Suppressor macrophage treated with lipopolysaccharide for 4 hours (primary cell): ENCODE measurements at places on chromosomes 2 and 18.

- no peak for DNase-seq
Measured at GRCh38 chr18:75775121-75775520, 347.6 kb upstream of the SMIM21 start.

GRCh38 chr18:58596265-58596681, 32.6 kb downstream of the ALPK2 start:
- DNase-seq = no peak

DNA sequence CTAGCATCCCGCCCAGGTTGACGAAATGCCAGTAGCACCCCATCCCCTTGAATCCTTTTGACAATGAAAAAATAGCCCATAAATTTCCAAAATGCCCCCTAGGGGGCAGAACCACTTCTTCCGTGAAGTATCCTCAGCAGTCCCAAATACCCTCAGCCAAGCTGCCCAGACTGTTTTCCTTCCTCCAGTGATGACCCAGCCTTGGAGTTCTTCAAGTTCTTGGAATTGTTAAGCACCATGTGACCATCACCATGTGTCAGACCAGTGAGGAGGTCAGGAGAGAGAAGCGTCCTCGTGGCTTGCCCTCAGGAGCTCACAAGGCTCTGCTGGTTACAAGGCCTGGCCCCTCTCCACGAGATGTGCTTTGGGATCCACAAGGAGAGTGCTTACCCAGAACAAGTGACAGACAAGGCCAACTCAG, 1.4 kb upstream of the SLC23A3 start:
- DNase-seq = peak; percentile 66

DNA sequence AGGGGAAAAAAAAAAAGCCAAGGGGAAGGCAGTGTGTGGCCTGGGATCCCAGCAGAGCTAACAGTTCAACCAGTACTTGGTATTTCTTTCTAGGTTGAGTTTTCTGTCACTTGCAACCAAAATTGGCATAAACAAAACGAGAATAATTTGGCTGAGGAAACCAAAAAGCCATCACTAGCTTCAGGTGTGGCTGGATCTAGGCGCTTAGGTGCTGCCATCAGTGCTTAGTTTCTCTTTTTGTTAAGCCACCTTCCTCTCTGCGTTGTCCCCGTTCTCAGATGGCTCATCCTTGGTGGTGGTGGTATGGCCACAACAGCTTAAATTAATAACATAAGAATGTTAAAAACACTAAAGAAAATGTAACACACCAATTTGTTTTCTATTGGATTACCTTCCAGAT, 2.4 kb downstream of the EFHD1 start:
- DNase-seq = no peak

DNA sequence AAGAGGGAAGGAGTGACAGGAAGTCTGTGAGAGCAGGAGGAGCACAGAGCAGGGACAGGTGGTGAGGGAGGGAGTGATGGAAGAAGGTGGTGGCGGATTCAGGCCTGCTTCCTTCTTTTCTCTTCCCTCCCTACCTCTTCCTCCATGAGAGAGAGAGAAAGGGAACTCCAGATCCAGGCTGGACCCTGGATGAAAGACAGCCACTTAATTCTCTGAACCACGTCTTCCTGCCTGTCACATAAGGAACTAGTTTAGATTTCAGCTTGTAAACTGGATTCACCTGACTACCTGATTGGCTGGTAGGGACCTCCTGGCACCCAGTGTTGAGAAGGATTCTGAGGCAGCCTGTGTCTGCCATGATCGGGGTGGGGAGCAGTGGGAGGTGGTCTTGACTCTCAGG, 48.9 kb downstream of the PAX8 start:
- DNase-seq = no peak

- peak; percentile 41 for DNase-seq
Measured at GRCh38 chr18:54679318-54680149, 88.5 kb downstream of the DYNAP start.

DNA sequence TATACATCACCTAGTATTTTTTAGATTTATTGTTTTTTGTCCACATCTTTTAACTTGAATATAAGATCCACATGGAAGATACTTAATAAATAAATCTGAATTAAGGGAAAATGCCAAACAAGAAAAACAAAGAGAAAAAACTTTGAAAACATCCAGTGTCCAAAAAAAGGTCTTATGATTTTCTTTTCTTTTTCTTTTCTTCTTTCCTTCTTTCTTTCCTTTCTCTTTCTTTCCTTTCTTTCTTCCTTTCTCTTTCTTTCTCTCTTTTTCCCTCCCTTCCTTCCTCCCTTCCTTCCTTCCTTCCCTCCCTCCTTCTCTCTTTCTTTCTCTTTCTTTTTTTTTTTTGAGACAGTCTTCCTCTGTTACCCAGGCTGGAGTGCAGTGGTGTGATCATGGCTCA, 29.6 kb upstream of the WIPF1 start:
- DNase-seq = no peak

- DNase-seq = no peak
Measured at GRCh38 chr2:25252291-25253152, 84.1 kb upstream of the POMC start.

DNA sequence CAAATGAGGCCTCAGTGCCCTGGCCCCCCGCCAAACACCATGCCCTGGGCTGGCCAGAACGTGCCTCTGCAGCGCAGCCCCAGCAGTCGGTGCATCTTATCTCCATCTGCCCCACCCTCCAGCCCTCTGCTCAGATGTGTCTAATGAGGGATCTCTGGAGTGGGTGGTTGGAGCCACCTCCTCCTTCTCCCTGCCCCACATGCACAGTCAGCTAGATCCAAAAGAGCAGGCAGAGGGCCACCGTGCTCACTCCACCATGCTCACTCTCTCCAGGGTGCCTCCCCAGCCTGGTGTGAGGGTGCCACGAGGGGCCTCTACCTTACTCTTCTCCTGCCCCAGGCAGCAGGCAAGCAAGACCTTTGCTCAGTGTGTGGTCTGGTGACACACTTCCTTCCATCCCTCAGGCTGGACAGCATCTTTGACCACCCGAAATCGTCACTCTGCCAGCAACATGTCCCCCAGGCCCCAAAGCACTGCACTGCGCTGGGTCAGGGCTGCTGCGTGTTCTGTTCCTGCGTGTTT, 266.1 kb upstream of the HDAC4 start:
- DNase-seq = no peak

- peak; percentile 38 for DNase-seq
Measured at GRCh38 chr2:64202206-64202845, 58.1 kb upstream of the PELI1 start.

DNA sequence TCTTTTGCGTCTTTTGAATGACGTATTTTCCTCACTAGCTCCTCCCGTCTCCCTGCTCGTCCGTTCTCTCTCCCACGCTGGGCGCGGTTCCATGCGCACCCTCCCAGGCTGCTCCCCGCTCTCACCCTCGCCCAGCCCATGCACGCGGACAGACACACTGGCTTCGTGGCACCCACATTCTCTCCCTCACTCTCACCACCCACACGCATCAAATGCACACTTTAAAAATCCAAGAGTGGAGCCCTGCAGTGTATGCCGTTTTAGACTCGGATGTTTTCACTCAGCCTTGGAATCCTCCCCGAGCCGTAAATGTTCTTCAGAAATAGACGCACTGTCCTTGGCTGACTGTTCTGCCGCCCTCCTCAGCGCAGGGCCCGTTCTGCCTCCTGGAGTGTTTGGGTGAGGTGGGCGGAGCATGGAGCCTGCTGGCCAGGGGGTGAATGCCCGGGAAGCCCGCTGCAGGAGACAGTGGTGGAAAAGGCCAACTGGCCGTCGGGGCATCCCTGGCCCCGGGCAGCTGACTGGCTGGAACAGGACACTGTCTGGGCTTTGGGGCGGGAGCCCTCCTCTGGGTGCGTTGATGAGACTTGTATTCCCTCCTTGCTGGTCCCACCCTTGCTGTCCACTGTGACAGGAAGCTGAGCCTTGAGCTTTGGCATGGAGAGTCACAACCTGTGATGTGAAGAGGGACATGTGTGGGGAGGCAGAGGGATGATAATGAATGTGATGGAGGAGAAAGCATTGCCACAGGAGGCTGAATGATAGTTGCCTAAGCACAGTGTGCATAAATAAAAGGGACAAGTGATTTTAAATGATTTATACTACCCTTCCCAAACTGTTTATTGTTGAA, 35.4 kb upstream of the LYPD6B start:
- DNase-seq = no peak

GRCh38 chr2:190726255-190726654, 77.4 kb downstream of the NAB1 start:
- no peak for DNase-seq

GRCh38 chr18:48539406-48540250, 797 bp downstream of the CTIF start:
- DNase-seq = peak; percentile 27
